Right hindlimb (tissue), 1 donor: ENCODE measurements at places on chromosomes 4 and X.
A peak's percentile ranks its signal among the peaks of the same experiment; 100 is the strongest.

DNA sequence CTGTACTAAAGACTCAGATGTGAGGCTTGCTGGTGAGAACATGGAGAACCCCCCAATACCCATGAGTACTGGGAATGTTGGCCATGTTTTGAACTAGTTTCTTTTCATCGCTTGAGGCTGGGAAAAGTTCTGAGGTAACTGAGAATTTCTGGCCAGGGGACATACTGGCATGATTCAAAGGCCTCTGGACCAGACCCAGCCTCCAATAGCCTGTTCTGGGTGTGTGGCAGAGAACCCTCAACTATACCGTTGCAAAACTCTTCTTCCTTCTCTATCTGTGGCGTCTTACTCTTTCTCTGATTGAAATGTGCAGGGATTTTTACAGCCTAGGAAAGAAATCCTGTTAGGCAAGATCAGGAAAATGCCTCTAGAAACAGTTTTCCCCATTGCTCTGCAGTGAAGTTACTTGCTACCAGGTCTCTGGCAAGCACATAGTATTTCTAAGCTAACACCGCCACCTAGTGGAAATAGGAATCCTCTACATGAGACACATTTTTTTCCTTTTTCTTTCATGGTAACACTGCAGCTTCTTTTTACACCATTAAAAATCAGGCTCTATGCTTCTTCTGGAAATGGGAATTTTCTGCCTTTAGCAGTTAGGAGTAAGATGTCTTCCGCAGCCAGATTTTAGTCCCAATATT, 170.7 kb upstream of the ZCCHC13 start:
- peak; percentile 21 for DNase-seq

DNA sequence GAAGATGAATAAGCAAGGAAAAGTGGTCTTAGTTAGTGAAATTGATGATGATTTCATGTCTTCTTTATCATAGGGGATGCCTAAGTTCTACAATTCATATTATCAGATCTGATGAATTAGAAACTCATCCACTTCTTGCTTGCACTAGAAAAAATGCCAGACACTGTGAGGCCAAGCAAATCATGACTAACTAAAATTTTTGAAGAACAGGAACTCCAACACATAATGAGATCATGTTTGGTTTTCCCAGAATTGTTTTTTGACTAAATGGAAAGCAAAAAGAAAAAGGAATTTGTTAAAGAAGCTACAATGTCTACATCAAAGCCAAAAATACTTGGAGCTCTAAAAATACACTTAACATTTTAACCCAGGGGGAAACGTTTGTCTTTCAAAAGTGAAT, 120.4 kb downstream of the ARSF start:
- no peak for DNase-seq

DNA sequence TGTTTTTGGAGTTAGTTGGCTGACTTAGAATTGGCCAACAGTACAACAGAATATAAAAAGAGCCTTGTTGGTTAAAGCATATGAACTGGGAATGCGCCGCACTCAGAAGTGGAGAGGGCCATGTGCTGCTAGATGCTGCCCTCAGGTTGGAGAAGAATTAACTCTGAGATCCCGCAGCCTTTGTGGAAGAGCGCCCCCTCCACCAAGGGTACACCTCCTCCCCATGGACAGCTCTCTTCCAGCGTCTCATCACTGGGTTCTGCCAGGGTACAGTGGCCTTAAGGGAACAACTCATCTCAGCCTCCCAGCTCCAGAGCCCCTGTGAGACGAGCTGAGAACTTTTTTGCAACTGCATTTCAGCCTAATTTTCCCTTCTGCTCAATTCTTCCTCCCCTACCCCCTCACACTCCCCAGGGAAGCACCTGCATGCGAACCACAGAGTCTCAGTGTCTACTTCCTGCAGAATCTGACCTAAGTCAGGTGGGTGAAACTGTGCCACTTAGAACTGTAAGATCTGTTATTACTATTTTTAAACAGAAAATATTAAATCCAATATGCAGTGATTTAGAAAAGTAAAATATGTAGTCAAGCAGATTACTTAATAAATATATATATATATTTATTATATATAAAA, 380.6 kb downstream of the RAB28 start:
- DNase-seq = no peak

- no peak for DNase-seq
Observed at GRCh38 chrX:36963069-36963808, 44.9 kb upstream of the FAM47C start.

DNA sequence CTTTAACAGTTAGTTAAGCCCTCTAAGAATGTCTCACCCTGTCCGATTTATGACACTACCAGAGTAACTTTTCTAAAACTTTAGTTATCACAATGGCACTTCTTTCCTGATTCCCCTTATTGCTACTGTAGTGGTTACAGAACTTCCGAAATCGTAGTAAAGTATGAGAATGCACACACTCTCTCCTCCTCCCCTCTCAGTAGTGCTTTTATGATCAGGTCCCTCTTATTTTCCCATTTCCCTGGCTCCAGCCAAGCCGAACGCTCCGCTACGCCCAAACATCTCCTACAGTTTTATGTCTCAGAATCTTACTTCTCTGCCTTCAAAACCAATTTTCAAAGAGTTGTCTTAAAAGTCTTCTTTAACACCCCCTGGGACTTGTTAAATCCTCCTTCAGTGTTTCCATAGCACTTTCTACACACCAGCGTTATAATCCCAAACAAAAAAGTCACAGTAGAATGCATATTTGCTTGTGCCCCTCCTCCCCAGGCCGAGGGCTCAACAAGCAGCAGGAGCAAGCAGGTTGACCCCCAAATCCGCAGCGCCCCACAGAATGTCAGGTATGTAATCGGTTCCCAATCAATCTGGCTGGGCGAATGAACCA, 671 bp downstream of the HPF1 start:
- no peak for DNase-seq

- DNase-seq = no peak
Observed at GRCh38 chrX:23752740-23753415, 9.8 kb upstream of the ACOT9 start.

GRCh38 chr4:109041463-109042360, 260.7 kb downstream of the COL25A1 start:
- DNase-seq = no peak

DNA sequence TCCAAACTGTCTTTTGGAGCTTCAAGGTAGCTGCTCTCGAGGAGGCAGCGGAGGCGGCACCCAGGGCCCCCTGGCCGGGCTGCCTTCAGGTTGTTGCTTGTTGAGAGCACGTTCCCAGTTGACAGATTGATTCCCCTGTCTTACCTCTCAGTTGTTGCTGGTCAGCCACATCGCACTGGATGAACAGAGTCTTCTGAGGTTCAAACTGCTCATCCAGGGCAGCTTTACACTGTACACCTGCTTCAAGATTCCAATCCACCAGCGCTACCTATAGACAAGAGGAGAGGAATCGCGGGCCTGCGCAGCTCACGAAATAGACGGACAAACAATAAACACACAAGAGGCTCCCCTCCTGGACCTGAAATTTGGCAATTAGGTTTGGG, 497 bp downstream of the HPGD start:
- DNase-seq = peak; percentile 24

- no peak for DNase-seq
Observed at GRCh38 chrX:69126642-69127041, 38.6 kb downstream of the PJA1 start.

GRCh38 chr4:26525136-26525770, 35.0 kb upstream of the CCKAR start:
- DNase-seq = no peak

GRCh38 chr4:105666693-105667092, 41.8 kb downstream of the INTS12 start:
- no peak for DNase-seq

DNA sequence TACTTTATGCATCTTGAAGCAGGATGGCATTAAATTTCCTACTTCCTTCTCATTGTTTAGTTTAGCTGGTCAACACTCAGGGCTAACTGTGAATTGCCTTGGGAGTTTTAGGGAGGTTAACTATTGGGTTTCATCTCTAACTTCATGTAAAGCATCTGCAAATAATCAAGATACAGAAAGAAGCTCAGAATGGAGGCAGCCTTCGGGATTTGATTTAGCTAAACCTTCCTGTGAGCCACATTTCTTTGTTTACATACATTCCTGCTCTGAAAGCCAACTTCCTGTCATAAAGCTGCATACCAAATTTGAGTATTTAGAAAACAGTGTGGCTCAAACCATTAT, 131.7 kb upstream of the PCDH18 start:
- no peak for DNase-seq

DNA sequence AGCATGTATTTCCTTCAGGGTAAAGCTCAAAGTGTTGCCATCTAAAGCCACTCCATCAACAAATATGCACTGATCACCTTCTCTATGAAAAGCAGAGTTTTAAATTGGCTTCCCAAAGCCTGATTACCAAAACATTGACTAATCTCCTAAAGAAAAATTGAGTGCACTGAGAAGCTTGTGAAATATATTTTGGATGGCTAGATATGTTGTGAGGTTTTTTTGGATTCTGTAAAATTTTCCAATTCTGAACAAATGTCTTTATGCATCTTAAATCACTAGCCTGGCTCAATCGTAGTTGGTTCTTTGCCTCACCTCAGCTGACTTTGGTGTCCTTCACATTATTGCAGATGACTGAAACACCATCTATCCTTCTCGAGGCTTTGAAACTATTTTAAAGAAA, 14.9 kb upstream of the EXOSC9 start:
- no peak for DNase-seq

GRCh38 chrX:17521871-17522693, 147.1 kb downstream of the NHS start:
- peak; percentile 42 for DNase-seq

- DNase-seq = peak; percentile 86
Observed at GRCh38 chr4:38084877-38085711, 124.9 kb downstream of the PTTG2 start.

DNA sequence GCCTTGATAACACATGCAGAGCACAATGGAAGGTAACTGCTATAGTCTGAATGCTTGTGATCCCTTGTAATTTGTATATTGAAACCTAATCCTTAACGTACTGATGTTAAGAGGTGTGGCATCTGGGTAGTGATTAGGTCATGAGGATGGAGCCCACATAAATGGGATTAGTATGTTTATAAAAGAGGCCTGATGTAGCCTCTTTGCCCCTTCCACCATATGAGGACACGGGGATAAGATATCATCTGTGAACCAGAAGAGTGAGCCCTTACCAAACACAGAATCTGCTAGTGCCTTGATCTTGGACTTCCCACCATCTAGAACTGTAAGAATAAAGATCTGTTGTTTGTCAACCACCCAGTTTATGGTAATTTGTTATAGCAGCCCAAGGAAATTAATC, 1074.2 kb upstream of the INTU start:
- DNase-seq = no peak

- DNase-seq = peak; percentile 45
Observed at GRCh38 chrX:154486052-154486395, 391 bp downstream of the UBL4A start.

DNA sequence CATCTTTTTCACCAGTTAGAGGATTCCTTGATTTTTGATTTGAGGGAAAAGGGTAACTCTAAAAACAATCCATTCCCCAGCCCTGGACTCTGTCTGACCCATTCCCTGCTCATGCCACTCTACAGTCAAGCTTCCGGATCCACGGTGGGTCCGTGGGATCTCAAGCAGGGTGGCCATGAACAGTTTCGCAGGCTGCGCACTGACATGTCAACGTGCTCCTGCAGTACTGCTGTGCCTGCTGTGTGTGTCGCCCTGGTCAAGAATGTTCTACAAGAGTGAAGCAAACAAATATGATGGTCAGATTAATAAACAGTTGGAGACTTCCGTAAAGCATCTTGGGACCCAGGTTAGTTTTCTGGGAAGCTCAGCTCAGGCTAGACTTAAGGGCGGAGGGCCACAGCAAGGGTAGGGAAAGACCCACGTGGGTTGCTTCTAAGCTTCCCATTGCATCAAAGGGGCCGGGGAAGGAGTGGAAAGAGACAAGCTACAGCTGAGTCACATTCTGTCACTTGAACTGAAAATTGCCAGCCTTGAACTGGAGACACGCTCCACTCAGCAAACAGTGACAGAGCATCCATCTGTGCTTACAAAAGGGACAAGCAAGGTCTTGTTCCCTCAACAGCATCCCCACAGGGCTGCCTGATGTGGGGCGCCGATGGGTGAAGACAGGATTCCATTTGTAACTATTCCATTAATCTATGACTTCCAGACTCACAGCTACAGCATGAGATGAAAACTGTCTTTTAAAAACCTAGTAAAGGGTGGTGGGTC, 81.8 kb downstream of the MTMR1 start:
- DNase-seq = no peak

- no peak for DNase-seq
Observed at GRCh38 chrX:97310373-97310772, 426.7 kb downstream of the RPA4 start.

- DNase-seq = no peak
Observed at GRCh38 chr4:87851332-87851731, 18.6 kb downstream of the MEPE start.

- DNase-seq = no peak
Observed at GRCh38 chrX:118225711-118226428, 109.3 kb upstream of the KLHL13 start.

- DNase-seq = no peak
Observed at GRCh38 chr4:114386637-114387233, 211.9 kb upstream of the UGT8 start.

DNA sequence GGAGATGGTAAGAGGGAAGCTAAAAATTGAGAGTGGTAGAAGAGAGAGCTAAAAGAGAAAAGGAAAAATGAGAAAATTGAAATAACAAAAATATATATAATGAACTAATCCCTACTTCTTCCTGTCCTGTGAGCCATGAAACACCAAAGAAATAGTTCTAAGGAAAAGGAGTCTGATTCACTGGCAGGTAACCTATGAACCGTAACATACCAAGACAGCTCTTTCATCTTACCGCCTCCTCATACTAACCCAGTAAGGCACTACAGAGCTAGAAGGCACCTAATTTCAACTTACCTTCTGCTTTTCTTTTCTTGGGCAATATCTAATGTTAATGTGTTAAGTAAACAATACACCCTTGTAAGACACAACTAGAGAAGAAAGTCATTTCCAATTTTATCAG, 297.7 kb upstream of the DIAPH2 start:
- no peak for DNase-seq

DNA sequence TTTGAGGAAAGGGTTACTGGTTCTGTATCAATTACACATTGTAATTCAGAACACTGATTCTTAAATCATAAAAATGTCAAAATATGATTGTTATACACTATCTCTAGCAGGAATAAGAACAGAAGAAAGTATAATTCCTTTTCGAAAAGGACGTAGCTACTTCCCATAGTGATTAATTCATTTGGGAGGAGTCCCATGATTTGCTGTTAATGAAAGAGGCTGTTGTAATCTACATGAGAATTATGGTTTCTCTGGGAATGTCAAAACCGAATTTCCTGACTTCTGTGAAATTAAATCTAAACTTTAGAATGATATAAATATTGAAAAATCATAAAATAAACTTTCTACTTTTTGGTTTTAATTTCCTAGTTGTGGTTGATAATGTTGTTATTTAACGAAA, 191.1 kb upstream of the ETNPPL start:
- no peak for DNase-seq

- DNase-seq = no peak
Observed at GRCh38 chr4:188046657-188047056, 51.1 kb downstream of the ZFP42 start.

- DNase-seq = no peak
Observed at GRCh38 chr4:3469386-3470243, 6.5 kb downstream of the DOK7 start.
